ENCODE measurements at places on chromosomes 12 and 14. TPM values are rescaled to one million over a fixed set of nuclear protein-coding genes. Genes with fewer than 3 reads are reported as not detected.

CDKN3 gene
- 35.8 TPM for total RNA-seq

B3GNT4 gene
- total RNA-seq: under 0.01 TPM

HHIPL1 gene
- 3.9 TPM for total RNA-seq

XPOT gene
- 146 TPM for total RNA-seq

LPAR5 gene
- total RNA-seq: not detected

ASPG gene
- total RNA-seq: not detected

MBD6 gene
- total RNA-seq: 4.8 TPM

NT5DC3 gene
- total RNA-seq: 22.9 TPM

SIX6 gene
- total RNA-seq: not detected

SSTR1 gene
- total RNA-seq: 57.9 TPM

CLEC1B gene
- total RNA-seq: not detected

ENDOU gene
- not detected for total RNA-seq

C12orf50 gene
- not detected for total RNA-seq

SARNP gene
- total RNA-seq: 86.7 TPM

KRT83 gene
- total RNA-seq: not detected

GLS2 gene
- not detected for total RNA-seq

Measured in fibroblast of villous mesenchyme (primary cell).